ENCODE measurements at places on chromosomes 1 and 21.

DNA sequence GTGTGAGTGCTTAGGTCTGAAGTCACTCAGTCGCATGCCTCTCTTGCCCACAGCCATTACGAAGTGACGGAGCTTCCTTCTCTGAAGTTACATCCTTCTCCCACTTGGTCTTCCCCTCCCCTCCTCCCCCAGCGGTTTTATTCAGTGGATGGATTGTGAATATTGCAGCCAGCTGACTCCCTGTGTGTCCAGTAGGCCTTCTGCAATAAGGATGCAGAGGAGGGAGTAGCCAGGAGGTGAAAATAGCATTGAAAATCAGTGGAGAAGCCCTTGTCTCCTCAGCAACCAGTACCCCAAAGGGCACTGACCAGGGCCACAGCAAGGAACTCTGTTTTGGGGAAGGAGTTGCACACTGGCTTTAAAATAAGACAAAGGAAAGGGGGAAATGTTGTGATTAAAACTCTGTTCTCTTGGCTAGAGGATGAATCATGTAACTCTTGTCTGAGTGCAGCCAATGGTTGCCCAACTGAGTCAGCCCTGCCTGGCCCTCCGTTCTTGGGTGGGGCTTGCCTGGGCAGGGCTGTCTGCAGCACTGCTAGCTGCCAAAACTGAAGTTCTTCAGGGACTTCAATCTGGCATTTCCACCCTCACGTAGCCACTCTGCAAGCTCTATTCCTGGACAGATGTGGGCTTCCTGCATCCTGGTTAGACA is 4.3 kb downstream of the S100A10 start:
- peak; percentile 89 for DNase-seq

GRCh38 chr1:8529901-8530300 is 212.0 kb downstream of the SLC45A1 start:
- no peak for DNase-seq

- DNase-seq = no peak
Observed at GRCh38 chr1:215607412-215607811, 40.3 kb downstream of the KCTD3 start.

DNA sequence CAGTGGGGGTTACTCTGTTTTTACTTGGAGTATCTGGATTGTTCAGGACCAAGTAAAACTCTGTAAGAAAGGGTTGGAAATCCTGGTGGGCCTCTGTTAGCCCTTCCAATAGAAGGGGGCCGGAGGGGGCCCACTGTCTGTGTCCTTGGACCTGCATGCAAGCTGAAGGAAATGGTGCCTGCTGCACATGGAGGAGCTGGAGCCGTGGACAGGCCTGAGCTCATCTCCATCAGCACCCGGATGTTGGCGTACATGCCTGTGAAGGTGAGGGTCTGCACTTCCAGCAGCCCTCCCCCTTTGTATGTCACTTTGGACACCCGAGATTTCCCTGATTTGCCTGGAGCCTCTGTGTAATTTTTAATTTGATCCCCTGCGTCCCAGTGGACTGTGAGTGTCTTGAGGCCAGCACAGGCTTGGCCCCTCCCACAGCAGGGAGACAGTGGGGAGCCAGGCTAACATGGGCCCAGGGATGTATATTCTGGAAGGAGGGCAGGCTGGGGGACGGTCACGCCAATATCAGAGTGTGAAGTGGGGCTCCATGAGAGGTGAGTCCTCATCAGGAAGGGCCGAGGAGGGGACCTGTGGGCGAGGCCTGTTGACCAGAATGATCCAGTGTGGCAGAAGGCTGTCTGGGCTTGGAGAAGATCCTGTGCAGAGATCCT is 16.8 kb downstream of the GALNT2 start:
- DNase-seq = no peak

GRCh38 chr1:218642033-218642948 is 297.2 kb downstream of the TGFB2 start:
- no peak for DNase-seq

DNA sequence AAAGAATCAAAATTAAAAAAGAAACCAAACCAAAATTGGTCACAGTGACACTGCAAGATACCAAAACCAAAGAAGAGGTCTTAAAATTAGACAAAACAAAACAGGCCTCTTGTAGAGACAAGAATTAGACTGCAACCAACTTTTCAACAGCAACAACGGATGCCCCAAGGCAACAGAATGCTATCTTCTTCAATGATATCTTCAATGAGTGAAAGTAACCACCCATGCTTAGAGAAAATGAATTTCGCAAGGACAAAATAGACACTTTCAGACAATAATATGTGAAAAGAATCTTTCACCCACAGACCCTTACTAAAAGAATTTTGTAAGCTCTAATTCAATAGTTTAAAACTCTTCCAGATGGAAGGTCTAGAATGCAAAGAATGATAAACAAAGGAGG is 41.7 kb downstream of the USP48 start:
- no peak for DNase-seq

Data from HS-5 (cell line).